ENCODE measurements at places on chromosomes 6 and 20.

GRCh38 chr20:37408302-37409193 lies 62.6 kb downstream of the SRC start:
- DNase-seq = no peak

- no peak for DNase-seq
Observed at GRCh38 chr6:12132351-12133222, 120.5 kb downstream of the HIVEP1 start.

- no peak for DNase-seq
Observed at GRCh38 chr20:58900397-58900796, 47.9 kb downstream of the GNAS start.

- no peak for DNase-seq
Observed at GRCh38 chr20:9520086-9520485, 5.7 kb downstream of the LAMP5 start.

DNA sequence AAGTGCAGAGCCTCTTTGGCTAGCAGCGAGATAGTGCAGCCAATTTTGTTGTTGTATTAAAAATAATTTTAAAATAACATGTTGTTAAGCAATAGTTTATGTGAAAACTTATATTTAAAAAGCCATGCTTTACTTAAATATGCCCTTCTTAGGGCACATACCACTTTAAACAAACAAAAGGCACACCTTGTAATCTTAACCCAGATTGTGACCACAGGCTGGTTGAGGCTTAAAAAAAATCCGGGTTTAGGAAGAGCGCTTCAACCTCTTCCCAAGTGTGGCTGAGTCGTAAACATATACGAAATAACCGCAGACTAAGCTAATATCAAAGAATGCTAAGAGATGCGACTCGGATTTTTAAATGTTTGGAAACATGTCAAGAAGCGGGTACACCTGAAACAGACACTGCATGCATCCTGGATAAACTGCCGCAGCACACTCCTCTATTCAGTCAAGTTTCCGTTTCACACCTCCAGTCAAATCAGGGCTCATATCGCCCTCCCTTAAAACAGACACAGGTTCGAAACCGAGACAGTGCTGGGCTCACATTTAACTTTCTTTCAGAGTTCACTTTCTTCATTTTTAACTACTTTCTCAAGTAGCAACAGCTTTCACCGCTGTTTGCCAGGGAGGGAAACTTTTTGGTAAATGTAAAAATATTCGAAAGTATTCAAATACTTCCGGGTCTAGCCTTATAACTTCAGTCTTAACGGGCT lies 1.5 kb downstream of the DEK start:
- peak; percentile 30 for DNase-seq

DNA sequence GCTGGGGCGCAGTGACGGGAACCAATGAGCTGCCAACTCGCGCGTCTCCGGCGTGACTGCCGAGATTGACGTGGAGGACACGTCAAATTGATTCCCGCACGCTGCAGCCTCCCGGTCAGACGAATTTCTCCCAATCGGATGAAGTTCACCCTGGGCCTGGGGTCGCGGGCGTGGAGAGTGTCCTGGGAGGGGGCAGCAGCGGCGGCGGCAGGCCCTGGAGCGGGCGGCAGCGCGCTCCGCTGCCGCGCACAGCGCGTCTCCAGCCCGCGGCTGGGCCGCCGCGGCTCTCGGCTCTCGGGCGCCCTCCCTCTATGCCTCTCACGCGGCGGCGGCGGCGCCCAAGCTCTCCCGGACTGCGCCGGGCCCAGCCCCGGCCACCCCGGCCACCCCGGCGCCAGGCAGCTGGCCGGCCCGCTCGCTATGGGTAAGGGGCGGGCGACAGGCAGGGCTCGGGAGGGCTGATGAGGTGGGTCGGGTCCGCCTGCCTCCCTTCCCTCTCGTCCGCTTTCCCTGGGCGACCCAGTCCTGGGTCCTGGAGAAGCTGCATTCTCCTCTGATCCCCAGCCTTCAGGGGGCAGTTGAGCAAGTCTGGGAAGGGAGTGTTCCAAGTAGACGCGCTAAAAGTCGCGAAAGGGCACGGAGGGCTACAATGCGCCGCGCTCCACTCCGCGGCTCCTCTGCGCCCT lies at the start of gene PAX1:
PAX1 (plus strand) TSS at position 90 of the 686 bp plus-strand sequence; CDS start at position 139, 49 bp downstream.
- DNase-seq = no peak

Data from G401 (cell line).